ENCODE measurements at places on chromosomes 5 and 9. TPM values are rescaled to one million over a fixed set of nuclear protein-coding genes. Genes with fewer than 3 reads are reported as not detected.

PCDHA3 gene
- total RNA-seq, result under 0.01 TPM

LEAP2 gene
- total RNA-seq, result 0.92 TPM

ANAPC2 gene
- total RNA-seq, result 35.8 TPM

ENDOG gene
- total RNA-seq, result 186 TPM

BHMT2 gene
- 9.9 TPM for total RNA-seq

PCDHGC4 gene
- 6.8 TPM for total RNA-seq

TMEM232 gene
- total RNA-seq, result 8.8 TPM

- DNase-seq, result no peak
- no peak overlapping the region for H3K27ac ChIP-seq
- H3K4me1 ChIP-seq, result no peaks in the 10 kb centered on the region
- H3K4me3 ChIP-seq, result no peak overlapping the region
- no peaks in the 10 kb centered on the region for H3K36me3 ChIP-seq
- H3K27me3 ChIP-seq, result no peaks in the 10 kb centered on the region
Measured at GRCh38 chr9:1272488-1272887, 222.3 kb downstream of the DMRT2 start.

- DNase-seq, result no peak
- H3K27me3 ChIP-seq, result no peaks in the 10 kb centered on the region
- H3K27ac ChIP-seq, result no peak overlapping the region
Measured at GRCh38 chr5:84437673-84438315, 53.1 kb upstream of the EDIL3 start.

- no peaks in the 10 kb centered on the region for H3K27me3 ChIP-seq
- H3K4me1 ChIP-seq, result peaks cover 88% of the 10 kb centered on the region
- peaks cover 4% of the 10 kb centered on the region for H3K36me3 ChIP-seq
Measured at GRCh38 chr5:124704594-124705284, 41.7 kb downstream of the ZNF608 start.

DNA sequence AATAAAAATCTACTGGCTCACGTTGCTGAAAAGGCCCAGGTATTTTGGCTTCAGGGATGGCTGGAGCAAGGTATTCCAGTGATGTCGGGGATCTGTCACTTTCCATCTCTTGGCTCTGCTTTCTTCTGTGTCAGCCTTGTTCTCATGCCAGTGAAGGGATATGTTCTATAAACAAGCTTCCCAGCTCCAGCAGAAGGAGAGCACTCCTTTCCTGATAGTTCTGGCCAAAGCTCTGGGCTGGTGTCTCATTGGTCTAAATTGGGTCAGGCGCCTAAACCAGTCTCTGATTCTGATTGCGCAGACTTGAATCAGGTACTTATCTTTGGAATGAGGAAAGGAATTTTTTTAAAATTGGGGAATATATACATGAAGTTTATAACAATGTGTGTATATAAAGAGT lies 5.1 kb downstream of the SNX30 start:
- H3K4me3 ChIP-seq, result no peak overlapping the region
- H3K27me3 ChIP-seq, result no peaks in the 10 kb centered on the region
- H3K27ac ChIP-seq, result no peak overlapping the region
- no peaks in the 10 kb centered on the region for H3K36me3 ChIP-seq
- DNase-seq, result no peak

DNA sequence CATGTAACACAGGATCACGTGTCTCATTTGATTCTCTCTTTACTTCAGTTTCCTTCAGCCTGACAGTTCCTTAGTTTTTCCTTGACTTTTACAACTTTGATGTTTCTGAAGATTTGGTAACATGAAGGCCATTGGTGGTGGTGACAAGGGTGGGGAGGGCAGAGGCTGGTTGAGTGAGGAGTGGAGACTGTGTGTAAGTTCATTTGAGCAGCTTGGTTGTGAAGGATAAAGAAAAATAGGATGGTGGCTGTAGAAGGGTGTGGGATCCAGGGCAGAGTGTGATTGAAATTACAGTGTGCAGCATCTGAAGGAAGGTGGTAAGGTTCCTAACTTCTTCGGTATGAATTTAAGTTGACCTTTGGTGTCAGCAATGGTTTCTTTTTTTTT lies 20.4 kb downstream of the SUB1 start:
- H3K27me3 ChIP-seq, result no peaks in the 10 kb centered on the region
- peaks cover 11% of the 10 kb centered on the region for H3K4me1 ChIP-seq
- no peak for DNase-seq
- peaks cover 65% of the 10 kb centered on the region for H3K36me3 ChIP-seq

- no peak overlapping the region for H3K27ac ChIP-seq
- DNase-seq, result no peak
- H3K27me3 ChIP-seq, result no peaks in the 10 kb centered on the region
- H3K4me3 ChIP-seq, result no peak overlapping the region
- no peaks in the 10 kb centered on the region for H3K4me1 ChIP-seq
- H3K36me3 ChIP-seq, result no peaks in the 10 kb centered on the region
Measured at GRCh38 chr9:76333964-76334363, 60.3 kb downstream of the RFK start.

- no peaks in the 10 kb centered on the region for H3K4me1 ChIP-seq
- H3K27me3 ChIP-seq, result no peaks in the 10 kb centered on the region
- H3K4me3 ChIP-seq, result no peak overlapping the region
- DNase-seq, result no peak
Measured at GRCh38 chr5:33513462-33514185, 72.9 kb downstream of the TARS1 start.

DNA sequence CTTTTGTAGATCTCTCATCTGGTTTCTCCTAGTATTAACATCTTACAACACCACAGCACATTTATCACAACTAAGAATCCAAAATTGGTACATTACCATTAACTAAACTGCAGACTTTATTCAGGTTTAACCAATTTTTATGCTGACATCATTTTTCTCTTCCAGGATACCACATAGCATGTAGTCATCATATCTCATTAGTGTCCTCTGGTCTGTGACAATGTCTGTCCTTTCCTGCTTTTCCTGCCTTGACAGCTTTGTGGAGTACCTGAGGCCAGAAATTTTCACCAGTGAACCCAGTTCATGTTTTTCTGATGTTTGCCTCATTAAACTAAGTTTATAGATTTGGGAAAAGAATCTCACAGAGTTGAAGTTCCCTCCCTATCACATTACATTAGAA lies 294.7 kb upstream of the TNC start:
- no peak overlapping the region for H3K4me3 ChIP-seq
- H3K27ac ChIP-seq, result no peak overlapping the region
- no peaks in the 10 kb centered on the region for H3K4me1 ChIP-seq
- DNase-seq, result no peak

DNA sequence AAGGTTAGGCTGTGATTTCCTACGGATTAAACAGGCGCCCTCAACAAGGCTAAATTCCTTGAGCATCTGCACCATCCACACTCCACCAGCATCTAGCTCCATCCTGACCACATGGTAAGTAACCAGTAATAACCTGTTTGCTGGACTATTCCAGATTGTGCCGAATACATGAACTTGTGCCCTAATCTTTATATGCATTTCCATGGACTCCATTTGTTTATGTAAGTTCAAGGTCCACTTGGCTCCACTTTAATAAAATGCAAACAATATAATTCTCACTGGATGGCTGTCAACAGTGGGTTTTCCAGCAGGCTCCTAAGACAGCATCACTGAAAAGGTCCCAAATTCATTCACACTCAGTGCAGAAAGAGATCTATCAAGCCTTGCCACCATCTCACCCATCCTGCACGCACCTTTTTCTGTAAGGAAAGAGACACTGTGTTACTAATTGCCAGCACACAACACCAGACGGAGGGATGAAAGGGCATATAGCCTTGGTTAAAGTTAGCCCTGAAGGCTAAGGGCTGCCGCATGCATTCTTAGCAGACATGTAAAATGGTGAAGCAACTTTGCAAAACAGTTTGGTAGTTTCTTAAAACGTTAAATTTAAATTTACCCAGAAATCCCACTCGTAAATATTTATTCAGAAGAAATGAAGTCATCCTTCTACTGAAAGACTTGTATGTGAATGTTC lies 88.7 kb downstream of the GLIS3 start:
- no peak overlapping the region for H3K4me3 ChIP-seq
- H3K4me1 ChIP-seq, result peaks cover 10% of the 10 kb centered on the region
- H3K36me3 ChIP-seq, result no peaks in the 10 kb centered on the region
- no peak overlapping the region for H3K27ac ChIP-seq
